Vagina (tissue), 2 donors: ENCODE measurements at places on chromosomes 16 and 17.

DNA sequence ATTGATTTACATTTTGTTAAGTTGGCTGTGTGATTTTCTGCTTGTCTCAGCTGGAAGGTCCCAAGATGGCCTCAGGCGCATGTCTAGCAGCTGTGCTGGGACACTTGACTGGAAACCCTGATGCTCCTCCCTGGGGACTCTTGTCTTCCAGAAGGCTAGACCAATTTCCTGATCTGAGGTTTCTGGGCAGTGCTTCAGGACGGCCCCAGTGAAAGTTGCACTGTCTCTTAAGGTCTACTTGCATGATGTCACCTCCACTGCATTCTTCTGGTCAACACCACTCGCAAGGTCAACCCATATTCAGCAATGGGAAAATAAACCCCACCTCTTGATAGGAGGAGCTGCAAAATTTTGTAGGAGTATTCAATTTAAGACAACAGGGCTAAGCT lies 116.0 kb downstream of the SALL1 start:
- DNase-seq: no peak

DNA sequence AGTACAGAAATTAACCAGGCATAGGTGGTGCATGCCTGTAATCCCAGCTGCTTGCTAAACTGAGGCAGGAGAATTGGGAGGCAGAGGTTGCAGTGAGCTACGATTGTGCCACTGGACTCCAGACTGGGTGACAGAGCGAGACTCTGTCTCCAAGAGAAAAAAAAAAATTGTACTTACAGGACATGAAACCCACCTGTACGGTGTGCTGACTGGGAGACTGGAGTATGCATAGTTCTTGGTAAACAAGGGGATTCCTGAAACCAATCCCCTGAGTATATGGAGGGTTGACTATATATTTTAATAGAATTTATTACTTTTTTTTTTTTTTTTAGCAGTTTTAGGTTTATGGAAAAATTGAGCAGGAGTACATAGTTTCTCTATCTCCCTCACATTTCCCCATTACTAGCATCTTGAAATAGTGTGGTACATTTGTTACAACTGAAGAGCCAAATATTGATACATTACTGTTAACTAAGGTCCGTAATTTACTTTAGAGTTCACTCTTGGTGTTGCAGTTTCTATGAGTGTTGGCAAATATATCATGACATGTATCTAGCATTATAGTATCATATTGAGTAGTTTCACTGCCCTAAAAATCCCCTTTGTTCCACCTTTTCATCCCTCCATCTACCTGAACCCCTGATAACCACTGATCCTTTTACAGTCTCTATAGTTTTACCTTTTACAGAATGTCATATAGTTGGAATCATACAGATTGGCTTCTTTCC lies 19.3 kb downstream of the TENT4B start:
- no peak for DNase-seq

GRCh38 chr17:73731733-73732132 lies 87.5 kb upstream of the SDK2 start:
- no peak for DNase-seq

GRCh38 chr16:67537636-67538591 lies 9.3 kb downstream of the RIPOR1 start:
- no peak for DNase-seq

- DNase-seq: no peak
Observed at GRCh38 chr17:34369571-34369970, 6.5 kb upstream of the CCL1 start.

DNA sequence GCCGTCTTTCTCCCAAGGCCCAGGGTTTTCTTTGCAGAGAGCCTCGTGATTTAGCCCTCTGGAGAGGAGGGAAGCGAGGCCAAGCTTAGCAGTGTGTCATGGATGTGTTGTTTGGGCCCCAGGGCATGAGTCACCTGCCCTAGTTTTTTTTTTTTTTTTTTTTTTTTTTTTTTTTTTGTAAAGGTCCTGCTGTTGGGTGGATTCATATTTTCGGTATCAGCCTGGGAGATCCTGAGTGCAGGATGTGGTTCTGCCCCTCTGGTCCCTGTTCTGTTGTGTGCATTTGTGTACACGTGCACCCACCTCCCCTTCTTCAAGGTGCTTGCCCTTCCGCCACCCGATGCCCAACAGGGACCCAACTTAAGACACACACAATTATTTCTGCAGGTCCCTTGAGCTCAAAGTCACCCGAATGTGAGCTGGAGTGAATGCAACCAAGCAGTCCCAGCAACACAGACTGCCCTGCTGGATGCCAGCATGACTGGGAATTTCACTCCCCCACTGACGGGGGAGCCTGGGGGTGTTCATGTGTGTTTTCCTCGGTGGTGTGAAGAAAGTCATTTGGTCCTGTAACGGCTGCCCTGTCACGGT lies 265.8 kb upstream of the TNRC6C start:
- DNase-seq: peak; percentile 72

DNA sequence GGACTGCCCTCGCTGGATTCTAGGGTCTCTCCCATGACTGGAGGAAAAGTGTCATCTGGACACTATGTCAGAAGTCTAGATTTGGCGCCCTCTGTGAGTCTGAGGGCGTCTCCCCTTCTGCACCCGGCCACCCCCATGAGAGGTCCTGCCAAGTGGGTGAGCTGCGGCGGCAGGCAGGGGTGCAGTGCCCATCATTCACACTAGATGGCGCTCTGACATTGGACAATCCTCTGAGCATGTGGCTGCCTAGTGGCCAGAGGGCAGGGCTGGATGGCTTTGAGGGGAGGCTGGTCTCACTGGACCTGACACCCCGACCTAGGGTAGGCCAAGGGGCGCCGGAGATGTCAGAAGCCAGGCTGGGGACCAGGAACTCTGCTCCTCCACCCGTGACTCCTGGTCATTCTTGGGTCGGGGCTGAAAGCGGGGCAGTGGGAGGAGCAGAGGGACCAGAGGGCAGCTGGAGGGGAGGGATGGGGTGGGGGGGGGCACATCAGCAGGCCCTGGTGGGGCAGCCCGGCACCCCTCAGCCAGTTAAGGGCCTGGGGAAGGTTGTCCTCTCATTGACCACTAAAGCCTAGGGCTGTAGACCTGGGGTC lies 28.0 kb downstream of the MRM1 start:
- no peak for DNase-seq

DNA sequence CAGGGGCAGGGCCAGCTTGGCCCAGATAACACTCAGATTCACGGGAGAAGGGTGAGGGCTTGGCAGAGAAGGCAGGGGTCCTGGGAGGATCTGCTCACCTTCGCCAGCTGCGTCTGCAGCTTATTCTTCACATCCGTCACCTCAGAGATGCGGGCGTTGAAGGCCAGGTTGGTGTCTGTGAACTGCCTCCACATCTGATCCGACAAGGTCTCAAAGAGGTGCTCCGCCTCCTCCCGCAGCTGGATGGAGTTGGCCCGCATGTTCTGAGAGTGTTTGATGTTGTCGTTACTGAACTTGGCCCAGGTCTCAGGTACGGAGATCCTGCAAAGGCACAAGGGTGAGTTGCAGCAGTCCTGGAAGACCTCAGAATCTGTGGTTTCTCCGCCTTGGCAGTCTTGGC lies 18.9 kb downstream of the TEKT5 start:
- DNase-seq: no peak

GRCh38 chr16:31460582-31461002 lies 1.3 kb downstream of the ARMC5 start:
- no peak for DNase-seq

- no peak for DNase-seq
Observed at GRCh38 chr17:36464765-36465088, 21.8 kb upstream of the ZNHIT3 start.

- DNase-seq: no peak
Observed at GRCh38 chr17:64061178-64061898, 40.9 kb upstream of the ICAM2 start.

- no peak for DNase-seq
Observed at GRCh38 chr16:3909791-3910583, 29.5 kb upstream of the CREBBP start.

DNA sequence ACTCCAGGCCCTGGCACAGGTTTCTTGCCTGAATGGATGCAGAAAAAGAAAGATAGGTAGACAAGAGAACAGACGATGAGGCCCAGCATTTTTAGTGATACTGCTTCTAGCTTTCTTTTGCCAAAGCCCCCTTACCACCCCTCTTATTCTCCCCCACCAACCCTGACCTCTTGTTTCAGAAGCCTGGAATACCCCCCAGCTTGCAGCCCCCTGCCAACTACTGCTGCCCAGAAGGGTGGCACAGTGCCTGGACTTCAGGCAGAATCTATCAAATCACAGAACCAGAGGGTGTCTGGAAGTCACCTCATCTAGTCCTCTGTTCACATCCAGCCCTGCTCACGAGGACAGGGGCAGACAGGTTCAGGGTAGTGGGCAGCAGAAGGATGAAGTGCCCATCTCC lies 35.6 kb downstream of the NEUROD2 start:
- no peak for DNase-seq

GRCh38 chr17:79154951-79155585 lies 80.4 kb downstream of the ENGASE start:
- no peak for DNase-seq

DNA sequence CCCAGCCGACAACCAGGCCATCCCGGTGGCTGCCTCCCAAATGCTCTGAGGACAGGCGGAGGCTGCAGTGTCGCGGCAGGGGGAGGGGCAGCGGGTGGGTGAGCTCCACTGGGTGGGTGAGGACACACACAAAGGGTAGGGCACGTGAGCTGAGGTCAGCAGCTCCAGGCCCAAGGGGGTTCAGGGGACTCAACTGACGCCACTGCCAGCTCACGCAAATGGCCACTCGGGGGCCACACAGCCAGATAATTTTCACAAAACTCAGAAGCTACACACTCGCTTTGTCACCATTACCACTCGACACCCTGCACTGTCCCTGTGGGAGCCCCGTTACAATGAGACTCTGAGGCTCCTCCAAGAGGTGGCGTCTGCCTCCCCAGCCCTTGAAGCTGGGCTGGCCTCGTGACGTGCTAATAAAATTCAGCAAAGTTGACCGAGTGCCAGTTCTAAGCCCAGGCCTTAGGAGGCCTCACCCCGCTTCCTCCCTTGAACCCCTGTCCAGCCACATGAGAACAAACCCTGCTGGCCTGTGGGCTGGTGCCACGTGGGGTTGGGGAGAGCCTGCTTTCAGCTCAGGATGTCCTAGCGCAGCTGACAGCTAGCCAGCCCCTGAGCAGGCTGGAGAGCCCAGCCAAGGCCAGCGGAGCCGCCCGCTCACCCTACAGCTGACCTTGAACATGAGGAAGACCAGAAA lies 56.9 kb downstream of the RMI2 start:
- DNase-seq: no peak

DNA sequence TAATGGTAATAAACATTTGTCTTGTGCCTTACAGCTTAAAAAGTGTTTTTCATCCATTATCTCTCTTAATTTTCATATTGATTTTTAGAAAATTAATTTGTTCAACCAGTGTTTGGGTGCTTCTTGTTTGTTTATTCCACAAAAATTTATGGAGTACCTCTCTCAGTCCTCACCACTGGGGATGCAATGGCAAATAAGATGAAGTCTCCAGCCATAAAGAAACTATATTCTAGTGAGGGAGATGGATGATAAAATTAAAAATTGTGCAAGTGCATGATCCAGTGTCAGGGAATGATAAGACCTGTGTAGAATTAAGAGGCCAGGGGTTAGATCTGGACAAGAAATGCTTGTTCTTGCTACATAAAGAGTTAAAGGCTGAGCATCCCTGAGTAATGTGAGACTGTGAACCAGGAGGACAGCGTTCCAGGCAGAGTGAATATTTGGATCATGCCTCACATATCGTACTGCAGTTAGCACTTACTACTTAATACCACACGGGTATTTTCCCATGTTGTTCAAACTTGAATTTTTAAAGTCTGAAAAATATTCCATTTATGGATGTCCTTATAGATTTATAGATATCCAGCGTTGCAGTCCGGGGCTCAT lies 535.7 kb upstream of the HSBP1 start:
- no peak for DNase-seq

DNA sequence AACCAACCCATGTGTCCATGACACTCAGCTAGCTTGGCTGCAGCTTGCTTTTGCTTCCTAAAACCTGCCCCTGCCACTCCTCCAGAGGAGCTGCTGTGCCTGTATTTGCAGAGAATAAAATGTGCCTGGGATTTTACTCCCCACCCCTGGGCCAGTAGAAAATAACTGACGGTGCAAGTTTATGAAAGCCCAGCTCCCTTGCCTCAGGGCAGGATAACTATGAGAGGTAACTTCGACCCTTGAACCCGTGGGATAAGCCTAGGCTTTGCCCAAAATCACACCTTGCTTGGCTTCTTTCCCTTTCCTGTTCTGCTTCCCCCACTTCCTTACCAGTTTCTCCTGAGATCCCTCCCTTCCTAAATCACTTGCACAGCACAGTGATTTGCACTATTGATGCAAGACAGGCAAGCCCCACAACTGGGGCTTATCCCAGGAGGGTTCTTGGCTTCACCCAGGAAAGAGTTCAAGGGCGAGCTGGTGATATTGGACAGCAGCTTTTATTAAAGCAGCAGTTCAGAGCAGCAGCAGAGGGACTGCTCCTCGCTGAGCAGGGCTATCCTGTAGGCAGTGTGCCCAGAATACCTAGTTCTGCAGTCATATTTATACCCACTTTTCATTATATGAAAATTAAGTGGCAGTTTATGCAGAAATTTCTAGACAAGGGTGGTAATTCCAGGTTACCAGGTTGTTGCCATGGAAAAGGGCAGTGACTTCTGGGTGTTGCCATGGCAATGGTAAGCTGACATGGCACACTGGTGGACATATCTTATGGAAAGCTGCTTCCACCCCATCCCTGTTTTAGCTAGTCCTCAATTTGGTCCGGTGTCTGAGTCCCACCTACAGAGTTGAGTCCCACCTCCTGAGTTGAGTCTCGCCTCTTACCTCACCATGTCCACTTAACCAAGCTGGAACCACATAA lies 6.3 kb upstream of the ERCC4 start:
- DNase-seq: no peak

- DNase-seq: no peak
Observed at GRCh38 chr16:31695667-31696066, 168.0 kb downstream of the AHSP start.

GRCh38 chr17:16258901-16259300 lies 41.9 kb downstream of the PIGL start:
- DNase-seq: no peak

DNA sequence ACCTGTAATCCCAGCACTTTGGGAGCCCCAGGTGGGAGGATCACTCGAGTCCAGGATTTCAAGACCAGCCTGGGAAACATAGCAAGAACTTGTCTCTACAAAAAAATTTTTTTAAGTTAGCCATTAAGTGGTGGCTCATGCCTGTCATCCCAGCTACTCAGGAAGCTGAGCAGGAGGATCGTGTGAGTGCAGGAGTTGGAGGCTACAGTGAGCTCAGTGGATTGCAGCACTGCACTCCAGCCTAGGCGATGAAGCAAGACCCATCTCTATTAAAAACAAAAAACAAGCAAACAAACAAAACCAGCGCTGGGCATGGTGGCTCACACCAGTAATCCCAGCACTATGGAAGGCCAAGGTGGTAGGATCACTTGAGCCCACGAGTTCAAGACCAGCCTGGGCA lies 38.0 kb downstream of the HEATR3 start:
- no peak for DNase-seq
